ENCODE measurements at places on chromosomes 2 and 18.

GRCh38 chr2:104772996-104773395 is 80.9 kb upstream of the POU3F3 start:
- no peak for DNase-seq

- no peak for DNase-seq
Observed at GRCh38 chr18:4453874-4454536, 1.1 kb downstream of the DLGAP1 start.

DNA sequence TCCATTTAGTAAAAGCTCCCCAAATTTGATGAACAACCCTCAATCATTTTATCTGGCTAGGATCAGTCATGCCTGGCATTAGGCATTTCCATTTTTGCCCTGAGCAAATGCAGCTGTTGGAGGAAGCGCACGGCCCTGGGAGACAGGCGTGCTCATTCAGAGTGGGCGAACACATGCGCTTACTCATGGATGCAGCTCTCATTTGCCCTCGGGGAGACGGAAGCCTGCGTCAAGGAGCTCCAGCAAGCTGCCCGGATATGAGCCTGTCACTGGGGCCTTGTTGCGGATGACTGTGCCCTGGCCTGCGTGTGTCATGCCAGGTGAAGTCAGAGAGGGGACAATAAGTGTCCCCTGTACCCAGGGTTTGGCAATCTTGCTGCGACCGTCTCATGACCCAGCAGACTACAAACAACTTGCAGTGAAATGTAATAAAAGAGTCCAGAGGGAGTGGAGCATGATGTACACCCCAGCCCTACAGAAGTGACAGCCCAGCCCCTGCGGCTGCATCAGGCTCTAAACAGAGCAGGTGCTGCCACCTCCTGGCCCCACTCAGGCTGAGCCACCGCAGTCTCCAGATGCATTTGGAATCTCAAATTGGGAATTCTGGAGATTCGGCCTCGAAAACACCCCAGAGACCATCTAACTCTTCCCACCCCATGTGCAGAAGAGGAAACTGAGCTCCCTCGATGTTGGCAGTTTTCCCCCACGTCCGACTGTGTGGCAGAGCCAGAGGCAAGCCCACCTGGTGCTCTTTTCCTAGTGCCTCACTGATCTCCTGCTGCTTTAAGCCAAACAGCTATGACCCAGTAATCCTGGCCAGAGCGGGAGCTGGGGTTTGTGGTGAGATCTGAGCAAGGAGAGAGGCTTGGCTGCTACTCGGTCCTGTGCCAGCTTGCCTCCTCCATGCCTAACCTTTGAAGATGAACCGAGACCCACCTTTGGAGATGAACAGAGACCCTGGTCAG is 105.0 kb upstream of the ALK start:
- no peak for DNase-seq

DNA sequence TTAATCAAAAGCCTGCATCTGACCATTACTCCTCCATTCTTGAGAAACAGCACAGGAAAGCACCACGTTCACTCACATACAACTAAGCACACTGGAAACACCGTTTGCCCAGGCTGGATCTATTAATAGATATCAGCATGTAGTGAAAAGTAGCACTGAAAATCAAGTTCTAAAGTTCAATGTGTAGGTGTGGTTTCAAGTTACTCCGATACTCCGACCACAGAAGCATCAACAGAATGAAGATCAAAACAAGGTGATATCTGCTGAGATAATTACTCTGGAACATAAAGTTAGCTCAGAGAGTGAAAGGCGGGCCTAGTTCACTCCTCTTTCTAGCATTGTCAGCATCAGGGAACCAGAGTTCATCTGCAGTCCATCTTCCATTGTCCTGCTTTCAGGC is 1367.4 kb upstream of the ACVR2A start:
- no peak for DNase-seq

- DNase-seq, result no peak
Observed at GRCh38 chr2:121599963-121600651, 49.2 kb downstream of the CLASP1 start.

DNA sequence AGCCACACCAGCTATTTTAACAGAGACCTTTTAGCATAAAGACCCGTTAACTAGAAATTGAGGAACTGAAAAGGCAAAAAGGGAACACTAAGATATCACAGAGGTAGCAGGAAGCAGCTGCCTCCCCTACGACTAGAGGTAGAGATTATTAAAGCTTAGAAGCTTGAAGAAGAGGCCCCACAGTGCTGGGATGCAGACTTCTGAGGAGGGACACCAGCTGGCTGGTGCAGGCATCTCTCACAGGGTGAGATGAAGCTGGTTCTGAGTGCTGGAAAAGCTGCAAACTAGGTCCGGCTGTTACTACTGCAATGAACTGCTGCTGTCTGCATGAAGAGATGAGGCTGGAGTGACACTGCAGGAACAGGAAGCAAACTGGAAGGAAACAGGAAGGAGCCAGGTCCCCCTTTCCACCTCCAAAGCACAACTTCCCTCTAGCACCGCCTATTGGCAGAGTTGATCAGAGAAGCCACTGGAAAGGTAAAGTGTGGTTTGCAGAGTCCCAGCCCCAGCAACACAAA is 61.2 kb upstream of the MRPS9 start:
- DNase-seq, result no peak

- DNase-seq, result no peak
Observed at GRCh38 chr2:72994991-72995380, 76.5 kb downstream of the SFXN5 start.

DNA sequence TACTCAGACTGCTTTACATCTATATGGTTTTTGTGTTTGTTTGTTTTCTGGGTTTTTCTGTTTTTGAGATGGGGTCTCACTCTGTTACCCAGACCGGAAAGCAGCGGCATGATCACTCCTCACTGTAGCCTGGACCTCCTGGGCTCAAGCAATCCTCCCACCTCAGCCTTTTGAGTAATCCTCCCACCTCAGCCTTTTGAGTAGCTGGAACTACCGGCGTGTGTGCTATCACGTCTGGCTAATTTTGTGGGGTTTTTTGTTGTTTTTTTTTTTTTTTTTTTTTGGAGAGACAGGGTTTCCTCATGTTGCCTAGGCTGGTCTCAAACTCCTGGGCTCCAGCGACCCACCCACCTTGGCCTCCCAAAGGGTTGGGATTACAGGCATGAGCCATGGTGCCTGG is 9.1 kb downstream of the MAP3K2 start:
- DNase-seq, result no peak

GRCh38 chr2:12296915-12297314 is 419.8 kb upstream of the TRIB2 start:
- no peak for DNase-seq

DNA sequence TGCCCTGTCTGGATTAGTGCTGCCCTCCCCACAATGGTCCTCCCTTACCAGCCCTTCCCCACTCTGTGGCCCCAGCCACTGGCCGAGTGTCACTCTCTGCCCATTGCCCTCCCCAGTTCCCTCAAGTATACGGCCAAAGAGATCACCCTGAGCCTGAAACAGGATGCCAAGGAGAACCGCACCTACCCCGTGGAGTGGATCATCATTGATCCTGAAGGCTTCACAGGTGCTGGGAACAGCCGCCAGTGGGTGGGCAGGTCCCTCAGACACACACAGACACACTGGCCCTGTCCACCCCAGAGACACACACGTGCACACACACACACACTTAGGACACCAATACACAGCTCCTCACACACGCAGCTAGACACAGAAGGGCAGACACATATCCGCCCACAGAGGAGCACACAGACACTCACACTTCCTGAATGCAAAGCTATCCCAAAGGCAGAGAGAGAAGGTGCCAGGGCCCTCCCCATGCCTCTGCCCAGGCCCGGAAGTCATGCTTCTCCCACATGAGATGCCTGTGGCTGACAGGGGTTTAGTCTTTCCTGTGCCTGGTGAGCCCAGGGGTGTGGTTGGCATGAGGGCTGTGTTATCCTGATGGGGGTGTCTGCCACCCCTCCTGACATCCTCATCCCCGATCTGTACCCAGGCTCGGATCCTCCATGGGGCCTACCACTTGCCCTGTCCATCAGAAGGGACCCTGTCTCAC is 2.9 kb downstream of the CHRND start:
- DNase-seq, result no peak

- DNase-seq, result no peak
Observed at GRCh38 chr2:160575368-160575767, 81.8 kb upstream of the RBMS1 start.

- no peak for DNase-seq
Observed at GRCh38 chr18:48263914-48264902, 145.0 kb downstream of the ZBTB7C start.

- DNase-seq, result no peak
Observed at GRCh38 chr2:180255981-180256380, 248.9 kb upstream of the CWC22 start.

DNA sequence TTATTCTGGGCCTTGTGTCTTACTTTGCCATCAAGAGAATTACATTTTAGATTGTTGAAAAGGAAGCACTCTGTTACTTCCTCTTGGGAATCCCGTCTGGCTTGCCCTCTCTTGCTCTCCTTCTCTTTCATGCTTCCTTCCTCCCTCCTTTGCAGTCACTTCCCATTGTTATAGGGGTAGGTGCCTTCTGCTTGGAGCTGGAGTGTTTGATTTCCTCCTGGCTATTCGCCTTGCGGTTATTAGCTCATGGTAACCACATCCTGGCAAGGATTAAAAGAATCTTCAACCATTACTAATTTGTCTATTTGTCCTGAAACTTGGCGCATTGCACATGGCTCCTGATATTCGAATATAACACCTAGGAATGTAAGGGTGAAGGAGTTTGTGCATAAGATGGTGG is 115.0 kb downstream of the CERS6 start:
- no peak for DNase-seq

DNA sequence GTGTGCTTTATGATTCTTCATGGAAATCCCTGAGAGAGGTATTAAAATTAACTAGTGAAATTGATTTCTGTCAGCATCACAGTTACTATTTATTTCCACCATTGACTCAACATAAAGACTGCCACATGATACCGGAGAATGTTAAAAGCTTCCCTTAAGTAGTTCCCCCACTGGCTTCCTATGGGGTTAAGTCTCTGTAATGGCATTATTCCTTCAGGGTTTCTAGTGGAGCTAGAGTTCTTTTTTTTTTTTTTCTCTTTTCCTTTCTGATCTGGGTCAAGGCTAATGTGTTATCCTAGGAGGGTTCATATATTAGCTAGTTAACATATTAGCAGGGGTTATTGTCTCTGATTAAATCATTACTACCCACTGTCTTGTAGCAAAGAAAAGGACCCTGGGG is 1919.1 kb upstream of the PIK3C3 start:
- DNase-seq, result no peak

- DNase-seq, result no peak
Observed at GRCh38 chr2:20381457-20381856, 30.8 kb upstream of the PUM2 start.

- no peak for DNase-seq
Observed at GRCh38 chr2:70934981-70935380, 719 bp upstream of the ATP6V1B1 start.

DNA sequence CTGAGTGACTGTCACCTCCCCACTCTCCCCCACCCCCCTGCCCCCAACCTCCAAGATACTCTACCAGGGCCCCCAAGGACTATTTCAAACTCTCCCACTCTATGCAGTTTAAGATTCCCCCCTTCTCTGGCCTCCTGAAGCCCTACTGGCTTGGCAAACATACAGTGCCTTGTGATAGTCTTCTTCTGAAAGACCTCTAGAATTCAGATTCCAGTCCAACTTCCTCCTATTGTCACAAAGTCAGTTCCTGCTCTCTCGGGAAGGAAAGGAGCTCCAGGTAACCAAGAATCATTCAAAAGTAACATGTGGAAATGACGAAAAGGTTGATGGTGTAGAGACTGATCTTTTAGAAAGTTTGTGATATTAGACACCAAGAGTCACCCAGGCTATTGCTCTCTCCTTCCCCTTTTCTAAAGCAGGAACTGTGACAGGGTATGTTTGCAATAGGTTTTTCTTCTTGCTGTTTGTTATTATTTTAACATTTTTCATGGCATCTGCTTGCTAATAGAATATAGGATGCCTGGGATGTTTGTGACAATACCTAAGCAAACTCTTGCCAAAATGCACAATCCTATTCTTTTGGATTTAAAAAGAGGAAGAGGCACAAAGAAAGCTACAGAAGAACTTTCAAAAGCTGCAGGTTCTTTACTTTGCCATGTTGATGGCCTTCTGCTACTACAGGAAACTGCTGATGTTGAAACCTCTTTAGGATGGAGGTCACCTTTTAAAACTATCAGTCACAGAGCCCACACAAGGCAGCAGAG is 93.5 kb upstream of the MGAT4A start:
- DNase-seq, result no peak

DNA sequence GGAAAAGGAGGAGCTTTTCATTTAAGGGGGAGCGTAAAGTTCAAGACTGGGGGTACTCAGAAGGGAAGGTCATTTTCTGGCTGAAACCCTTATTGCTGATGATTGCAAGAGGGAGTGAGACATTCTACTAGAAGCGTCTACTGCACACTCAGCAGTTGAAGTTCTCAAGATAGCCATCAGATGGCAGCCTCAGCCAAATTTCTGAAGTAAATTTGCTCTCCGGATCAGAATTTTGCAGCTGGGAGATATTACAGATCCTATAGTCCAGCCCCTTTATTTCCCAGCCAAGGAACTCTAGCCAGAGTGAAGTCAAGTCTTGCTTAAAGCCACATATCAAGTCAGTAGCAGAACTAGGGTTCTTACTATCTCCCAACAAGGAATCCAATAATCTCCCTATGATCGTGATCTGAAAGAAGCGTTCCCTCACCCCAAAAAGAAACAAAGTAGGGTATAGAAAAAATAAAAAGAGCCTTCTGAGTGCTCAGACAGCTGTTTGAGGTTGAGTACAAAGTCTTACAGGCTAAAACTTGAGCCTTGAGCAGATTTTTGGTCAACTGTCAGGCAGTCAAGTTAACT is 24.0 kb downstream of the RAX start:
- DNase-seq, result no peak

GRCh38 chr2:4762951-4763376 is 929.2 kb upstream of the SOX11 start:
- DNase-seq, result no peak

GRCh38 chr18:11163665-11164064 is 14.3 kb upstream of the PIEZO2 start:
- DNase-seq, result no peak

DNA sequence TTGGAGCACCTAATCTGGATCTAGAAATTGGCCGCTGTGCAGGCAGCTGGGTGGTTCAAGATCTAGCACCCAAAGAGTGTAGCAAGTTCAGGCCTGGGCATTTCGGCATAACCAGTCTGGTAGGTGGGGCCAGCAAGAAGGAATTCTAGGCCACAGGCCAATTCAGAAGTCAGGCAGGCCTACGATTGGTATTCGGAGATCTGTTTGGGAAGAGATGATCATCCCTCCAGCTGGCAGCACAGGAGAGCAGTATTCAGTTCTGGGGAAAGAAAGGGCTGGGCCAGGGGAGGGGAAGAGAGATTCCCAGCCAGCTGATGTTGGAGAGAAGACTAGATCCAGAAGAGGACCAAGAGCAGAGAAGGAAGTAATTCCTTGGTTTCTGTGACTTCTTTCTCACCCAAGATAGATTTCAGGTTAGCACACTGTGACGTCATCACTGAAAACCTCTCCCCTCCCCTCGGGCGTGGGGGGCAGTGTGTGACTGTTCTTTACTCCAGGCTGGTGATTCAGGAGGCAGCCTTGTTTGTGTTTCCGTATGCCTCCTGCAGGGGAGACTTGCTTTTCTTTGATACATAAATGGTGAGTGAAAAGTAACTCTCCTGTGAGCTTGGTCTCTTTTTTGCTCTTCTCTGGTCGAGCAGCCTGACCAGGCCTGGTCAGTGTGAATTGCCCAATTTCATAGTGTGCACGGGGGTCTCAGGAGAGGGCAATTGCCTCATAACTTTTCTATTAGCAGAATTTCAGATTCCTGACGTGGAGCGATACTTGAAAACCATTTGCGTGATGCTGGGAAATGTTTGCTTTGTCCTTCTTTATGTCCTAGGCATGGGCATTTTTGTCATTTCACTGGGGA is 61.1 kb downstream of the MEIS1 start:
- no peak for DNase-seq

GRCh38 chr2:164737612-164738081 is 104.0 kb downstream of the COBLL1 start:
- DNase-seq, result no peak

GRCh38 chr2:88090446-88091283 is 23.0 kb downstream of the SMYD1 start:
- DNase-seq, result no peak

Data from cortex of kidney (tissue), 1 donor.